Stimulated activated CD4-positive, alpha-beta T cell treated with anti-CD3 and anti-CD28 coated beads, Interleukin-4, amount 100 ng/mL, for 48 hours (primary cell): ENCODE measurements at places on chromosomes 7 and 10.

- no peak for DNase-seq
Measured at GRCh38 chr10:105195831-105196230, 554.7 kb downstream of the SORCS3 start.

DNA sequence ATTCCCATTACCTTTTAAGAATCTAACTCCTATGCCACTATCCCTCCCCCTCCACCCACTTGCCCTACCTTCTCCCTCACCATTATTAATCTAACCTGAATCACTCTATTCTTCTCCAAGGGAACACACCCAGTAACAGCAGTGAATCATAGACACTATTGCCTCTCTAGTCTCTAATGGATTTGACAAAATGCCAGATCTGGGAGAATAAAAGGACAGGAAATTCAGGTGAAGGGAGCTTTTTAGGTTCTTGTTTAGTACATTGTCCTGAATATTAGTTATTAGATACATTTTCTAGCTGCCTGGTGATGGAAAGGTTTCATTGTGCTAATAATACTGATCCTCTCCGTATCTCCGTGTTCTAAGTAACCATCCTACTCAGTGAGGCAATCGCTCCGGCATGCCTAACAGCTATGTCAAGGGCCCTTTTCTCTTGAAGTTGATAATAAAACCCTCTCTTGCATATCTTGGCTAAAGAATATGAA is 4.1 kb upstream of the SFR1 start:
- no peak for DNase-seq

- no peak for DNase-seq
Measured at GRCh38 chr10:95260909-95261552, 29.8 kb downstream of the PDLIM1 start.

- DNase-seq: no peak
Measured at GRCh38 chr7:41984888-41985287, 252.1 kb downstream of the GLI3 start.

GRCh38 chr7:240887-241421 is 48.6 kb downstream of the FAM20C start:
- DNase-seq: no peak

GRCh38 chr7:24609570-24609969 is 36.3 kb downstream of the PALS2 start:
- no peak for DNase-seq

DNA sequence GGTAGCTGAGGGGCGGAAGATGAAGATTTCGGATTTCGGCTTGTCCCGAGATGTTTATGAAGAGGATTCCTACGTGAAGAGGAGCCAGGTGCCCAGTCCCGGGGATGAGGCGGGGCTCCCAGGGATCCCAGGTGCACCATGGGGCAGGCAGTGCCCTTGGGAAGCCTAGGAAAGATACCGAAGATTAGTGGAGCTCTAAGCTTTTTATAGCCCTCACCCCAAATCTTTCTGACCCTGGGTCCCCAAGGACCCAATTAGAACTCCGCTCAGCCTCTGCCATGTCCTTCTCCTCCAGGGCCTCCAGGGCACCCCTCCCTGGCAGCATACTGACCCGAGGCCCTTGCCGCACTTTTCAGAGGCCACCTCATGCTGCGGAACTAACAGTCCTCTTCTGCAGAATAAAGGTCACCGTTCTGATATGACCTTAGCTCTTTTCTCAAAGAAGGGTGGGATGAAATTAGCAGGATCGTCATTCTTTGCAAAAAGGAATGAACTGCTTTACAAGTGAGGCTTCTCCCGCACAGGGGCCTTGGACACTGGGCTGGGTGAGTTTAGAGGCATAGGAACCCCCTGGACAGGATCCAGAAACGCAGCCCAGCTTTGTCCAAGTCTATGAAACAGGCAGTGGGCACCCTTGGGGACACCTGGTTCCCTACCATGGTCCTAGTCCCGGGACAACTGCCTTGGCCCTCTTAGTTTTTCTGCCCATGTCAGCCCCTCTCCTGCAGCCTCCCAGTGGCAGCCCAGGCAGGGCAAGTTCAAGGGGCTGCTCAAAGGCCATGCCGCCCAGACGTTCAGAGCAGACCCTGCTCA is 17.9 kb upstream of the CSGALNACT2 start:
- DNase-seq: no peak

DNA sequence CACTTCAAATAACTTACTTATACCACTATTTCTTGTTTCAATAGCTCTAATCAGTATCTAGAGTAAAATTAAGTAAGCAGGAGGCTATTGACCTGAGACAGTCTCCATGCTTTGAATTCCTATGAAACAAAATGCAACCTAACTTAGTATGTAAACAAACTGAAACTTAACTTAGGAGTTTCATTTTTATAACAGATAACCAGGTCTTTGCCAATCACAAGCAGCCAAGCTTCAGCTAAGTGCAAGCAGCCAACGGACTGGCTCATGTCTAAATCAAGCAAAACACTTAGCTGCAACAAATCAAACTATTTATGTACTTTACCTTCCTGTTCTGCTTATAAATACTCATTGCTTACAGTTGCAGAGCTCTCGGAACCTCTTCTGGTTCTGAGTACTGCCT is 4.4 kb upstream of the GSTK1 start:
- no peak for DNase-seq

DNA sequence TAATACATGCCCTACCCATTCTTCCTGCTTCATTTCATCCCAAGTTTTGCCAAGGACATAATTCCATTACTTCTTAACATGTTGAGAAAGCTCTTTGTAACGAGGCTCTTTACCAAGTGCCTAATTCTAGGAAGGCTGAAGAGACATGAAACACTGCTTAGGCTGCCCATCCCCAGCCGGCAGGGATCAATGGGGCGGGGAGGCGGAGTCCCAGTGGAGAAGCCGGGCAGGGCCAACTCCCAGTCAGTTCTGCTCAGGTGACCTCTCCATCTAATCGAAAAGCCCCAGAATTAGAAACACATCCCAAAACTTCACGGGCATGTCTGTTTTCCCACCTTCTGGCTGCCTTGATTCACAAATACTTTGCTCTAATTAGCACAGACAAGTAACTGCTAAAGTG is 89.5 kb upstream of the LYZL1 start:
- no peak for DNase-seq
